Dorsolateral prefrontal cortex (tissue), 122 donors: ENCODE measurements at places on chromosomes 11 and 22. TPM values are rescaled to one million over a fixed set of nuclear protein-coding genes. Genes with fewer than 3 reads are reported as not detected.

The OR5B21 gene
- not detected for total RNA-seq

The PARVA gene
- 36.0 TPM for total RNA-seq

- DNase-seq: no peak
Observed at GRCh38 chr11:12529793-12530192, 144.4 kb upstream of the TEAD1 start.

The TRIM49D1 gene
- 0.40 TPM for total RNA-seq

DNA sequence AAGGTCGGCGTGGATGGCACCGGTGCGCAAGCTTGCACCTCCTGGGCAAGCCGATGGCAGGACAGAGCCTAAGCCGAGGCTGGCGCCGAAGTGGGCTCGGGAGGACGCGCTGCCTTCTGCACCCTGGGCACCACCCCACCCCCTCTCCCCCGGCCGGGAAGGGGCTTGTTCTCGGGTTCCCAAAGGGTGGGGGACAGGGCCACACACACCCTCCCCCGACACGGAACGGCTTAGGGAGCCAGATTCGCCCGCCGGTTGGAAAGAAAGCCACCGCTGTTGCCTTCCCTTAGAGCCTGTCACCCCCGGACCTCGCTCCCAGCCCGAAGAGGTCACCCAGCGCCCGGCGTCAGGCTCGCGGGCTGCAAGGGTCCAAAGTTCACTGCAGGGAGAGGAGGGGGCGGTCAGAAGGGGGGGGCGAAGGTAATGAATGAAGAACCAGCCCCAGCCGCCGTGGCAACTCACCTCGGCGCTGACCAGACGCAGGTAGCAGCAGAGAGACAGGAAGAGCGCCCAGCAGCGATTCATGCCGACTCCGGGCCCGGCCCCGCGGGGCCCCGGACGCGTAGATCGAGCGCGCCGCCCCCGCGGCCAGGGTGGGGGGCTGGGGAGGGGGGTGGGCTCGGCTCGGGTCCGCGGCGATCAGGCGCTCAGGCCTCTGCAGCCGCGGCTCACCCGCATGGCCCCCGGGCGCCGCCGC, 1.2 kb downstream of the PDGFB start:
- no peak for DNase-seq

GRCh38 chr11:2129308-2129698, 9.9 kb downstream of the IGF2 start:
- no peak for DNase-seq

The CCDC73 gene
- total RNA-seq: not detected

The CNGA4 gene
- total RNA-seq: 1.4 TPM

GRCh38 chr11:105334025-105334714, 194.6 kb upstream of the CARD18 start:
- DNase-seq: no peak

- DNase-seq: no peak
Observed at GRCh38 chr22:37366601-37367000, 60.7 kb downstream of the ELFN2 start.

DNA sequence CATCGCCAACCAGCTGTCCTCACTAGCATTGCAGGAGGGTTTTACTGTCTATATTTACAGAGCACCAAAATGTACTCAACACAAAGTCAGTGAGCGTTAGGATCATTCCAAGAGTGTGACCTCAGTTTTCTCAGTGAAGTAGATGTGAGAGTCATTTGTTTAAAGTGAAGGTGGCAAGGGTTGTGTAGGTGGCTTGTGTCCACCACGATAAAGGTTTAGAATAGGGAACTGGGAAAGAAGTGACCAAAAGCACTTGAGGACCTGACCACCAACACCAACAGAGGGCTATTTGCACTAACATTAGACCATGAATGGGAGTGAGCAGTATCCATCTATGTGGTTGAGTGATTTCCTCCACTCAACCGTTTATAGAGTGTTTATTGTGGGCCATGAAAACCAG, 152.5 kb upstream of the POU2AF2 start:
- no peak for DNase-seq

GRCh38 chr11:132202621-132203020, 832.2 kb downstream of the NTM start:
- no peak for DNase-seq

DNA sequence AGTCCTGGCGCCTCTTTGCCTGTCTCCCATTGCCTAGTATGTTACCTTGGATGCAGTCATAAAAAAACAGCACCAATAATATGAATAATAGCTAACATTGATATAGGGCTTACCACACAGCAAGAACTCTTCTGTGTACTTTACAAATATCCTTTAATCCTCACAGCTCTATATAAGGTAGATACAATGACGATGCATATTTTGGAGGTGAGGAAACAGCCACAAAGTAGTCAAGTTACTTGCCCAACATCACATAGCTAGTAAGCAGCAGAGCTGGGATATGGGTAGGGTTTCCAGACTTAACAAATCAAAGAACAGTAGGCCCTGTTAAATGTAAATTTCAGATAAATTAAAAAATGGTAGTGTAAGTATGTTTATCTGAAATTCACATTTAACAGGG, 128.8 kb downstream of the ST3GAL4 start:
- no peak for DNase-seq

DNA sequence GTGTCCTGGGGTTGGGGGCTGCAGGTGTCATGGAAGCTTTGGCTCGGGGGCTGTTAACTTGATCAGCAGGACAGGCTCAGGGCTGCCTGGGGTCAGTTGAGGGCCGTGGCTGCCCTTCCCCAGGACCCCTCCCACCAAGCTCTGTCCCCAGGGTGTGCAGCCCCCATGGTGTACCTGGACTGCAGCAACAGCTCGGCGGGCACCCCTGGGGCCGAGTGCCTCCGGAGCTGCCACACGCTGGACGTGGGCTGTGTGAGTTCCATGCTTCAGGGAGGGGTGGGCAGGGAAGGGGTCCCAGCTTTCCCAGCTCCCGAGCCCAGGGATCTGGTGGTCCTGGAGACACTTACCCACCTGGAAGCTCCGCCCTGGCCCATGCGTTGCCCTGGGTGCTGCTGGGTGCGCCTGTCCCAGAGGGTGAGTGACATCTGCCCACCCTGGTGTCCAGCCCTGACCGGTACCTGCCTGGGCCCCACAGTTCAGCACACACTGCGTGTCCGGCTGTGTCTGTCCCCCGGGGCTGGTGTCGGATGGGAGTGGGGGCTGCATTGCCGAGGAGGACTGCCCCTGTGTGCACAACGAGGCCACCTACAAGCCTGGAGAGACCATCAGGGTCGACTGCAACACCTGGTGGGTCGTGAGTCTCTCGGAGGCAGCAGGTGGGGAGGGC, 11.3 kb downstream of the MUC5B start:
- DNase-seq: no peak

GRCh38 chr11:12556788-12557384, 117.3 kb upstream of the TEAD1 start:
- no peak for DNase-seq

The CYP2D6 gene
- total RNA-seq: 7.0 TPM

The PHLDA2 gene
- total RNA-seq: 1.8 TPM

The GAL gene
- total RNA-seq: not detected

DNA sequence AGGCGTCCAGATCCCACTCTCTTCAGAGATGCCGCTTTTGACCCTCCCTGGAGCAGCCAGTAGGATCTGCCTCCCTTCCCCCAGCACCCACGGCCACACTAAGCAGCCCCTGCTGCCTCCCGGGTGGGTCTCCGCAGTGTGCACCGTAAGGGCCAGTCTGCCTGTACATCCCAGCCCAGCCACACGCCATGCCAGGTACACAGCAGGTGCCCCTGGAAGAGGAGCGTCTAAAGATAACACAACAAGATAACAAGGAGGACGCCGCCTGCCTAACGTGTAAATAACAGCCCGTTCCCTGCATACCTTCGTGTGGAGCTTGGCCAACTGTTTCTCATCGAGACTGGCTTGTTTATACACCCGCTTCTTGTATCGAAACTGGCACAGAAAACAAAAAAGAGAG, 139.4 kb downstream of the SHANK2 start:
- no peak for DNase-seq

- DNase-seq: peak; percentile 56
Observed at GRCh38 chr22:40665312-40665711, 14.0 kb upstream of the MCHR1 start.

- peak; percentile 36 for DNase-seq
Observed at GRCh38 chr22:31575190-31575589, 78.9 kb downstream of the SFI1 start.

The RFPL1 gene
- 0.58 TPM for total RNA-seq

GRCh38 chr11:132785878-132786277, 746.4 kb downstream of the OPCML start:
- DNase-seq: no peak

DNA sequence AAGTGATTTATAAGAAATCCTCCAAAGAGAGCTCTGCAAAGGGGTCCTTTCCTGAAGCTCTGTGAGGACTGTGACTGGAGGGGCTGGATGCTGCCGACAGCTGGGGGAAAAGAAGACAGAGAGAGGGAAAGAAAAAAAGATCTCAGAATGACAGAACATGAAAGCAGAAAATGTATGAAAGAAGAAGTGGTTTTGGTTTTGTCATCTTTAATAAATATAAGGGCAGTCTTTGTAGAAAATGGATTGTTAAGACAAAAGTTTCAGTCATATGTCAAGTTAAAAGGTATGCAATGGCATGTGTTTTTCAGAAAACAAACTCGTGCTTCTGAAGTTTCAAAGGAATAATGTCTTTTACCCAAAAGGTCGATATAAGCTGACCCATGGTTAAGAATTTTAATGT, 105.5 kb downstream of the CCDC83 start:
- no peak for DNase-seq

The APOBEC3G gene
- 3.3 TPM for total RNA-seq

The OTOG gene
- total RNA-seq: 0.10 TPM

DNA sequence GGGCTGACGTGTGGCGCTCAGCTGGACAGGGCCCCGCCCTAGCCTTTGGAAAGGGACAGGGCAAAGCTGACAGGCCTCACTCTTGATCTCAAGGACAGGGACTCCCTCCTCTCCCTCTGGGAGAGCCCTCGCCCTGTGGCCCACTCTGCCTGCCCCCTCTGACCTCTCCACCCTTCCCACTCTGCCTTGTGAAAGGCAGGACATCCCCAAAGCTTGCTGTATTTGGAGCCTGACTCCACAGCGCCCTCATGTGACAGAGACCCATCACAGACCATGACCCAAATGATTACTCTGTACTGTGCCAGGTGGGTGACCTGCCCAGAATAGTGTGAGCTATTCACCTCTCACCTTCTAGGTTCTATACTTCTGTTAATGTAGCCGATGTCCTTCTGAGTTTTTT, 18.8 kb downstream of the P2RY2 start:
- DNase-seq: no peak
